ENCODE measurements at places on chromosomes 1 and 21. TPM values are rescaled to one million over a fixed set of nuclear protein-coding genes. Genes with fewer than 3 reads are reported as not detected.

The SPATA21 gene
- not detected for total RNA-seq

GRCh38 chr1:230823426-230823825 is 44.9 kb downstream of the C1orf198 start:
- no peak for DNase-seq

DNA sequence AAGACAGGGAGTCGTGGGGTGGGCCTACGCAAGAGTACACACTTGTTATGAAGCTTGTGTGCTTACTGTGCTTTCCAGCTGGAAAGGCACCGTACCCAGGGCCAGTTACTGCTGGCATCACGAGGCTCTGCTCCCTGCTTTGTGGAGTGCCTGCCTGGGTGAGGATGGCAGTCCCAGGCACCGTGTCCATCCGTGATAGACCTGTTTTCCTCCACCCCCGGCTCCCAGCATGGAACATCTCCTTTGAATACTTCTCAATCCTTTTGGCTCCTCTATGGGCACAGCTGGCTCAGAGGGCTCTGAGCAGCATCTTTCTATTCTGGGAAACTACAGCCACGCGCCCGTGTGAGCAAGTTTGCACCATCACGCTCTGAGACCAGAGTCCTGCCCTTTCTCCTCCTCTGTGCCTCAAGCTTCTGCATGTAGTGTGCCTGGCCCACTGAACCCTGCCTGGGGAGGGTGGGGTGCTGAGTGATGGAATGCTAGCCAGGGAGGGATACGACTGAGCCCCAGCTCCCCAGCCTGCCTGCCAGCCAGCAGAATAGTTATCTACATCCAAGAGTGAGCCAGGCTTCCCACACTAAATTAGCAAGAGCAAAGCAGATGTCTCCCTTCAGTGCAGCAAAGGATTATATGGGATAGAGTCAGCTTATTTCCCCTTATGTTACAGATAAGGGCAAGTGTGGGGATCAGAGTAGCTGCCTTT is 7.1 kb upstream of the TNR start:
- no peak for DNase-seq

The PLPPR4 gene
- 23.8 TPM for total RNA-seq

The PCP4L1 gene
- total RNA-seq, result 22.8 TPM

The CNR2 gene
- 0.11 TPM for total RNA-seq

DNA sequence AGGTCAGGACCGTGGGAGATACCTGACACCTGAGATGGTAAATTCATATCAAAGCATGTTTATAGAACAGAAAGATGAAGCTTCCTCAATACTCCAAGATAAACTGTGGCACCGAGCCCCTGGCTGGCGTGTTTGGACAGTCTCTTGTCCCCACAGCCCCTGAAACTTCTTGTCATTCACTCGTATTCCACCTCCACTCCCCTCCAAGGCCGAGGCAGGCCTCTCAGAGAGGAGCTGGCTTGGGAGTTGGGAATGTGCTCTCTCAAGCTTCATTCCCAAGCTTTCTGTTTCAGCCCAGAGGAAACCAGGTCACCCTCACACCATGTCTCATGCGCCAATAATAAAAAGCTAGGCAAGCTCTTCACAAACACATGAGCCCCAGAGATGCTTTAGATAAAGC is 86.1 kb downstream of the NPHP4 start:
- no peak for DNase-seq

DNA sequence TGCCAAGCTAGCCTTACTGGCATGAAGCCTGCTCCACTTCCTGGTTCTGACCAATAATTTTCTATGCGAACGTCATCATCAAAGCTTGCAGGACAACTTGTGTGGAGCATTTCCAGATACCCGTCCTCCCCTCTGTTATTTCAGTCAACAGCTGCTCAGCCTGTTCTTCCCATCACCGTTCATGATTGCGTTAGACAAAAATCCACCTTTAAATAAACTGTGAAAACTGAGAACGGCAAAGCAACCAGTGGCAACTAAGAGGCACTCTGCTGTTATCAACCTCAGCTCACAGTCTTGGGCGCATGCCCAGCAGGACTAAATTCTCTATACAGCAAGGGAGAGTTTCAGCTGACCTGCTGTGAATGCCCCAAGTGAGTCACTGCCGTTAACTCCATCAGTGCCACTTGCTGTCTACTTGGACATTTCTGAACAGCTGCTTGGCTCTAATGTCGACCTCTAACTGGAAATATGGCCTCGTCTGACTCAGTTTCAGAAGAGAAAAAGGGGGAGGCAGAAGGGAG is 207.4 kb upstream of the RUNX1 start:
- no peak for DNase-seq

GRCh38 chr1:149916898-149917252 is 769 bp downstream of the SV2A start:
- DNase-seq, result no peak

GRCh38 chr1:22745669-22746585 is 35.3 kb downstream of the EPHB2 start:
- DNase-seq, result no peak

- DNase-seq, result no peak
These were observed 305.1 kb downstream of the LTN1 start for GRCh38 chr21:28687586-28687985.

DNA sequence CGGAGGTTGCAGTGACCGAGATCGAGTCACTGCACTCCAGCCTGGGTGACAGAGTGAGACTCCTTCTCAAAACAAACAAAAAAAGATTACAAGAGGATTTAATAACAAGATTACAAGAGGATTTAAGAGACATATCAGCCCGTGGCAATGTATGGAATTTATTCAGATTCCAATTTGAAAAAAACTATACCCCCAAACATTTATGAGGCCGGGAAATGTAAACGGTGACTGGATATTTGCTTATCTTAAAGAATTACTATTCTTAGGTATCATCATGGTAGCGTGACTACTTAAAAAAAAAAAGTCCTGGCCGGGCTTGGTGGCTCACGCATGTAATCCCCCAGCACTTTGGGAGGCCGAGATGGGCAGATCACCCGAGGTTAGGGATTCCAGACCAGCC is 21.2 kb upstream of the ELK4 start:
- DNase-seq, result no peak

GRCh38 chr1:32204943-32205361 is 519 bp upstream of the IQCC start:
- no peak for DNase-seq

The CFAP107 gene
- not detected for total RNA-seq

The CELA2A gene
- total RNA-seq, result not detected

The GUCA2A gene
- total RNA-seq, result not detected

DNA sequence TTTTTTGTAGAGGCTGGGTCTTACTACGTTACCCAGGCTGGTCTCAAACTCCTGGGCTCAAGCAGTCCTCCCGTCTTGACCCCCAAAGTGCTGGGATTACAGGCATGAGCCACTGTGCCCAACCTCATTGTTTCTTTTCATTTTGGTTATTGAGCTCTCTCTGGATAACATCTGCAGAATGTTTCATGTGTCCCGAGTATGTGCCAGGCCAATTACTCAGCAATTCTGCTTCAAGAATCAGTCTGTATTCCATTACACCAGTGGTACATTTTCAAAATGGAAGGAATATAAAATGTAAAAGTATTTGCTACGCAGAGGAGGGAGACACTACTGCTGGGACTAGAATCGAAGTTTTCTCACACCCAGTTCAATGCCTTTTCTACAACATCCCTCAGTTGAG is 1.7 kb upstream of the ELOA start:
- no peak for DNase-seq

The MTARC1 gene
- total RNA-seq, result 12.2 TPM

- no peak for DNase-seq
These were observed 46.3 kb downstream of the HTR6 start for GRCh38 chr1:19710825-19711611.

The RNU1-4 gene
- under 0.01 TPM for total RNA-seq

DNA sequence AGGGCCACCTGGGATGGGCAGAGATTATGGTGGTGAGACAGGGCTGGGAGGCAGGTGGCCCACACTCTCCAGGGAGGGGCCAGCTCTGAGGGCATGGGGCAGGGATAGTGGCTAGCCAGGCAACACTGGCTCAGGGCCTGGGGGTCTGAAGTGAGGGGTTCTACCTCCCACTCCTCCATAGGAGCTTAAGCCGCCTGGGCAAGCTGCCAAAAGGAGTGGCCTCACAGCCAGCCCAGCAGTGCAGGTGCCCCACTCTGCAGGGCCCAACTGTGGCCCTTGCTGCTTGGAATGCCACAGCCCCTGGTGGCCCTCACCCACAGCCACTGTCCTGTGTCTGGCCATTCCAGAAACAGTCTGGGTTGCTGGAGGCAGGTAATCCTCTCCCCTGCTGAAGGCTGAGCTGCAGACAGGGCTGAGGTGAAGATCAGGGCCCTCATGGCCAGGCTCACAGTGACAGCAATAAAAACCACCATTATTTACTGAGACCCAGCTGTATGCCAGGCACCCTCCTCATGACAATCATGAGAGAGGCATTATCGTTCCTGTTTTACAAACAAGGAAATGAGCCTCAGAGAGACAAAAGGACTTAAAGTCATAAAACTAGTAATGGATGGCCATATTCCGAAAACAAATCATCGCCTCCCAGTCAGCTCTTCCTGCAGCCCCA is 31.0 kb downstream of the KIF21B start:
- no peak for DNase-seq

DNA sequence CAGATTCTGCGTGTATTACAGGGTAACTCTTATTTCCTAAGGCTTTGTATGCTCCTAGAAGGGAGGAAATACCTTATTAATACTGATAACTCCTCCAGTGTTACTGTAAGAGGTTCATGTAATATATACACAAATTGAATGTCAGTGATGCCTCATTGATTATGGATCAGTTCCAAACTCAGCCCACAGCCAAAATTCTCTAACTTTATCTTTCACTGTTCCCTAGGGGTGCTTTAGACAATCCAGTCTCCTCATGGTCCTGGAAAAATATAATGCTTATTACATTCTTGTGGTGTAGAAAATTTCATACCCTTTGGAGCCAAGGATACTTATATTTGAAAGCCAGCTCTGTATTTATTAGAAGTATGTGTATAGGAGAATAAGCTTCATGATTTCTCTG is 73.0 kb downstream of the NGF start:
- no peak for DNase-seq

The ADGRB2 gene
- 13.4 TPM for total RNA-seq

The ANKRD35 gene
- 2.2 TPM for total RNA-seq

The EFNA1 gene
- total RNA-seq, result 31.1 TPM

DNA sequence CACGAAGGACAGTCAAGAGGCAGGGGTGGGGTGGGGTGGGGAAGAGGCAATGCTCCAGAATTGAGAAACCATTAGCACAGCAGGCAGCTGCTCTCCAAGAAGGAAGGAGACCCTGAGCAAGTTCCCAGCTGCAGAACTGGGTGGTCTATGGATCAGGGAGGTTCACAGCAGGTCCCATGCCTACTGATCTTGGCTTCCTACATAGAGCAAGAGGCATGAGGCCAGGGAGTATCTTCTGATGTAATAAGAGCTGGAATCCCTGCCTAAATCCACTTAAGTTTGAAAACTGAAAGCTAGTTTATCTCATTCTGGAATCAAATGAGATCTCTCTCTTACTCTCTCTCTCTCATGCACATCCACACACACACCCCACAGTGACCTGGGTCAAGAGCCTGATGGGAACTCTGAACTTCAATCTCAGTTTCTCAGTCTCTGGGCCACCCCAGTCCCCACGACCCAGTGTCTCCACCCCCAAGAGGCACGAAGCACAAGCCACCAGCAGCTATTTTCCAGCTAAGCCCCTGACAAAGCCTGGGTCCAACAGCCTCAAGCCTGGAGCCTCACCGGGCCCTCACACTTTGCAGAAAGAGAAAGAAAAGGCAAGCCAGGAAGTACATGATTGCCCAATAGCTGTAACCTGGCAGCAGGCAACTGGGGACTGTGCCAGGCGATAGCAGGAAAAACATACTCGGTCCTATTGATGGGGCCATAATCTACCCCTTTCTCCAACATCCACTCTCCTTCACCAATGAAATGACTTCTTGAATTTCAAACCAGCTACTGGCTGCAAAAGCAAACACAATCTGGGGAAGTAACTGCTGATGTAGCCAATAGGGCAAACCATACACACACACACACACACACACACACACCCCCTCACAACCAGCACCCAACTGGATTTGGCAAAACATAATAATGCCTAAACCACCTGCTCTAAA is 2.2 kb downstream of the NUAK2 start:
- DNase-seq, result no peak

DNA sequence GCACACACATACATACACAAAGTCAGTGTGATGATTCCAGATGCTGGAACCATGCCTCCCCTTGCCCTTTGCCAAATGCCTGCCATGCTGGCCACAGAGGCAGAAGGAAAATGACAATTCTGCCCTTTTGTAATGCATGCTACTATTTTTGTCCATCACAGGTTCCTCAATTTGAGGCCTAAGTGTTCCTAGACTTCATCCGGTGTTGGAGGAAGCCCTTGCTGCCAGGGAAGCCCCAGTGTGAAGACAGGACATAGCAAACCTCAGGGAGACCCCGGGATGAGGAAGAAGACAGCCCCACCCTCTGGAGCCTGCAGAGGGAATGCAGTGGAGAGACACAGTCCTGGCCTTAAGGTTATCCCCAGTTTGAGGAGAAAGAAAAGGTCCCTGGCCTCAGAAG is 14.4 kb downstream of the PRR9 start:
- DNase-seq, result no peak

DNA sequence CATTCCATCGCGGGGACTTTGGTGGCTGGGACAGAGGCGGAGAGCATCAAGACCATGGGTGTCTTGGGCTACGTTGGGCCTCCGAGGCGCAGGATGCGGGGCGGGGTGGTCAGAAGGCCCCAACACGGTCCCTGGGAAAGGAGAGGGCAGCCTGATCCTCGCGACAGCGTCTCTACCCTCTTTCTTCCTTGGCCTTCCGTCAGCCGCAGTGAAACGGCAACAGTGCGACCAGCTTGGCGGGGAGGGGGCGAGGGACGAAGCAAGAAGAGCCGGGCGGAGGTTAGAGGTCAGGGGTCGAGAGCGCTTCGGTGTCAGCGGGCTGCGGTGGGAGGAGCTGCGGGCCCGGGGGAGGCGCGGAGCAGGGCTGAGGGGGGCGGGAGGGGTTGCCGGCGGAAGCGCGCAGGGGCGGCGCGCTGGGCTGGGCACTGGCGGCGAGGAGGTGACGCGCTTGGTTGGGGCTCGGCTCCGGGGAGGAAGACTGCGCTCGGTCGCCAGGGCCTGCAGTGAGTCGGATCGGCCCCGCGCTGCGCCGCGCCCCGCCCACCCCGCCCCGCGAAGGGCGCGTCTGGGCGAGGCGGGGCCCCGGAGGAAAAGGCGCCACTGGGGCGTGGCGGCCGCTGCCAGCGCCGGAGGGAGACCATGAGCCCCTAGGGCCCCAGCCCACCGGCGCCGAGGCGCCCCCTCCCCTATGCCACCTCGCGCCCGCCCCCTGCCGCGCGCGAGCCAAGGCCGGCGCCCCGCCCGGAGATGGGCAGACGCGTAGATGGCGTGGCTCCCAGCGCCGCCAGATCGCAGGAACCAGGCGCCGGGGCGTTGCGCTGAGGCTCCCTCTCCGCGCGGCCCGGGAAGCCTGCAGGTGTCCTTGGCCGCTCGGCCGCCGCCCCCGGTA is at the start of gene KCNC4:
TSS of gene KCNC4 (plus strand) at position 600 of the 889 bp plus-strand sequence. CDS start 1,186 bp downstream, outside the sequence.
- no peak for DNase-seq
